GM12892 (cell line): ENCODE measurements at places on chromosomes 16 and 17.

DNA sequence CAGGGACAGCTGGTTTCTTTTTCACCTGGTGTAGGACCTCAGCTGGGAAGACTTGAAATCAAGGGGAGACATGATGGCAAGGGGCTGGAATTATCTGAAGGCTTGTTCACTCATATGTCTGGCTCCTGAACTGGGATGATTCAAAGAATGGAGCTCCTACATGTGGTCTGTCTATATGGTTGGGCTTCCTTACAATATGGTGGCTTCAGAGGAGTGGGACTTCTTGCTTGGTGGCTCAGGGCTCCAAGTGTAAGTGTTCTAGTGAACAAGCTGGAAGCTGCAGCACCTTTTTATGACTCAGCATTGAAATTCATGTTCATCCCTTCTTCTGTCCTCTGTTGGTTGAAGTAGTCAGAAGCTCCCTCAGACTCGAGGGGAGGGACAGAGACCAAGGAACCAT is 127.9 kb downstream of the MSI2 start:
- DNase-seq: no peak

- no peak for DNase-seq
Measured at GRCh38 chr16:46857368-46857945, 26.5 kb upstream of the C16orf87 start.

GRCh38 chr17:41775394-41776226 is 10.9 kb downstream of the JUP start:
- no peak for DNase-seq

- no peak for DNase-seq
Measured at GRCh38 chr17:30996486-30996885, 25.6 kb downstream of the RNF135 start.

- DNase-seq: no peak
Measured at GRCh38 chr17:57644326-57644725, 100.8 kb downstream of the CCDC182 start.

- no peak for DNase-seq
Measured at GRCh38 chr17:67221062-67221998, 23.7 kb downstream of the HELZ start.

DNA sequence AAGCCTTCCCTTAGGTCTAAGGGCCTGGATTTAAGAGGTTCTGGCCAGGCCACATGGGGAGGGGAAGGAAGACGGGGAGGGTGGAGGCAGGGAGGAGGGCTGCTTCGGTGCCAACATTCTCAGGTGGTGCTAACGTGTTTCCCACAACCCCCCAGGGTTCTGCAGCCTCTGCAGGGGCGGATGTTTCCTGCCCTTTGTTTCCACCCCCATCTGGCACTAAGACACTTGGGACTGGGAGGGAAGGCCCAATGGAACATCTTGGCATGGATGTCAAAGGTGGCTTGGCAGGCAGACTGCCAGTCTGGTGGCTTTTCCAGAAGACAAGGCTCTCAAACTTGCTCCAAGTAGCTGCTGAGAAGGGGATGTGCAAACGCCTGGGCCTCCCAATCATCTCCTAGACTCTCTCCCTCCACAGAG is 12.7 kb downstream of the HIC1 start:
- no peak for DNase-seq

GRCh38 chr17:57956291-57957119 is 1.3 kb upstream of the CUEDC1 start:
- no peak for DNase-seq

DNA sequence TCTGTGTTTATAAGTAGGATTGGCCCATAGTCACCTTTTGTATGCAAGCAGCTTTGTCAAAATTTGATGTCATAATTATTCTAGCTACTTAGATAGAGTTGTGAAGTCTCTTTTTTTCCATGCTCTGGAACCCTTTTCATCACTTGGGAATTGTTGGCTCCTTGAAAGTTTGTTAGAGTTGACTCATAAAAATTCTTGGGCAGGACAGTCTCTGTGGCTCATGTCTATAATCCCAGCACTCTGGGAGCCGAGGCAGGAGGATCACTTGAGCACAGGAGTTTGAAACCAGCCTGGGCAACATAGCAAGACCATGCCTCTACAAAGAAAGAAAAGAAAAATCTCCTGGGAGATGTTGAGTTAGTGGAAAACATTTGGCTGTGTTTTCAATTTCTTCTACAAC is 45.7 kb upstream of the MRC2 start:
- DNase-seq: no peak

GRCh38 chr17:82388922-82389283 is 17.3 kb downstream of the UTS2R start:
- DNase-seq: no peak

- no peak for DNase-seq
Measured at GRCh38 chr17:51261024-51261963, 948 bp downstream of the UTP18 start.

- DNase-seq: no peak
Measured at GRCh38 chr17:2369039-2369438, 31.7 kb downstream of the SGSM2 start.

GRCh38 chr16:85462714-85463611 is 150.2 kb upstream of the GSE1 start:
- DNase-seq: no peak

DNA sequence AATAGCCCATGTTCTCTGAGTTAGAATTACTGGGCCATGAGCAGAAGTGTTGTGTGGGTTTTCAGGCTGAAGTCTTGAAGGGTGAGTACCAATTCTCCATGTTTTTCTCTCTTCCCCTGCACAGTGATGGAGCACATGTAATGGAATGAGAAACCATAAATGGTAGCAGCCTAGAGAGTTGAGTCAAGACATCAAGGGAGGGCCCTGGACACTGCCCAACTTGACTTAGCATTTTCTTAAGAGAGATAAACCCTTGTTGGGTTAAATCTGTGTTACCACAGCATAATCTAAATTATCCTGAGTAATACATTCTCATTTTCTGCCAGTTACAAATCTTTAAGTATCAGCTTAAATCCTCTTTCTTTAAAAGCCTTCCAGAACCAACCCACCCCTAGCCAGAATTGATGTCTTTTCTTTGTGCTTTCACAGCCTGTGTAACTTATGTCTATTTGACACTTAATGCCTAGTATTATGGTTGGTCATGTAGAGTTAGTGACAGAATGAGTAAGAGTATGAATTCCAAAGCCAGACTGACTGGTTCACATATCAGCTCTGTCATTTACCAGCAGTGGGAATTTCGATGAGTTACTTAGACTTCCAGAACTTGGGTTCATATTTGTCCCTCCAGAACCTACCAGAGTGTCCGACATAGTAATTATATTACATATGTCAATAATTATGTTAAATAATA is 27.0 kb upstream of the RGS9 start:
- DNase-seq: no peak

GRCh38 chr17:32123782-32124181 is 18.5 kb upstream of the RHOT1 start:
- no peak for DNase-seq

DNA sequence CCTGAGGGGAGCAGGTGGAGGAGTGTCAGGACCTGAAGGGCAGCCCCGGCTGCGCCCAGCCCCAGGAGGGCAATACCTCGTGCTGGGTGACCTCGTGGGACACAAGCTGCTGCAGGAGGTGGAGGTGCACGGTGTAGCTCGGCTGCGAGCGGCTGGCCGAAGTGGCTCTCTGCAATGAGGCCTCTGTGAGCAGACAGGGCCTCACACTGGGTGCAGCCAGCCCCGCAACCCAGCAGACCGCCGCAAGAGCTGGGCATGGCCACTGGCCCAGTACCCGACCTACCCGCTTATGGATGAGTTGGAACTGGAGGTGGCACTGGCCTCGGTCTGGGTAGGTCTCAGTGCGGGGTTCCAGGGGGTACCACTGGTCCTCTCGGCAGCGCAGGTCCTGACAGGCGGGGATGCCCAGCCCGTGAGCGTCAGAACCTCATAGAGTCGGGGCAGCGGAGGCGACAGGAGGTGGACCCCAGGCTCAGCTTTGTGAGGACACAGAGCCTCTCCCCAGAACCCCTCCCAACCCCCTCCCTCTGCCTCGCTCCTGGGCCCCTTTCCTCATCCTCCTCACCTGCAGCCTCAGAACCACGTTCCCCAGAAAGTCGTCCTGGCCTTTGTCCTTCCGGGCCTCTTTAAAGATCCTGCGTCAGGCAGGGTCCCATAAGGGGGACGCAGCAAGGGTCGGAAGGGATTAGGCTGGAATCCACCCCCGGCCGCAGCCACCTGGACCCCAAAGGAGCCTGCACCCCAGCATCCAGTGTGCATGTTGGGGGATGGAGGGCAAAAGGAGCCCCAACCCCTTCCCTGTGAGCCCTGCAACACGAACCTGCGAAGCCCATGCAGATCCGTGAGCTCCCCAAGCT is 4.0 kb downstream of the UNC13D start:
- DNase-seq: no peak

DNA sequence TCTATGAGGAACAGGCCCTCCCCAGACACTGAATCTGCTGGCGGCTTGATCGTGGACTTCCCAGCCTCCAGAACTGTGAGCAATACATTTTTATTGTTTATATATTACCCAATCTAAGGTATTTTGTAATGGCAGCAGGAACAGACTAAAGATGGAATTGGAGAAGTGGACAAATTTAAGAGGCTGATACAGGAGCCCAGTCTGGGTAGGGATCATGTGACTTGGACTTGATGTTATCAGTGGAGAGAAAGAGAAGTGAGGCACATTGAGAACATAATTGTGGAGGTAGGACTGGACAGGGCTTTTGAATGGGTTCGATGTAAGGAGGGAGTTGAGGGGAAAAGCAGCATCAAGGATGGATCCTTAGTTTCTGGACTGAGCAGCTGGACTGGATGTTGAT is 93.8 kb downstream of the USP31 start:
- DNase-seq: no peak

DNA sequence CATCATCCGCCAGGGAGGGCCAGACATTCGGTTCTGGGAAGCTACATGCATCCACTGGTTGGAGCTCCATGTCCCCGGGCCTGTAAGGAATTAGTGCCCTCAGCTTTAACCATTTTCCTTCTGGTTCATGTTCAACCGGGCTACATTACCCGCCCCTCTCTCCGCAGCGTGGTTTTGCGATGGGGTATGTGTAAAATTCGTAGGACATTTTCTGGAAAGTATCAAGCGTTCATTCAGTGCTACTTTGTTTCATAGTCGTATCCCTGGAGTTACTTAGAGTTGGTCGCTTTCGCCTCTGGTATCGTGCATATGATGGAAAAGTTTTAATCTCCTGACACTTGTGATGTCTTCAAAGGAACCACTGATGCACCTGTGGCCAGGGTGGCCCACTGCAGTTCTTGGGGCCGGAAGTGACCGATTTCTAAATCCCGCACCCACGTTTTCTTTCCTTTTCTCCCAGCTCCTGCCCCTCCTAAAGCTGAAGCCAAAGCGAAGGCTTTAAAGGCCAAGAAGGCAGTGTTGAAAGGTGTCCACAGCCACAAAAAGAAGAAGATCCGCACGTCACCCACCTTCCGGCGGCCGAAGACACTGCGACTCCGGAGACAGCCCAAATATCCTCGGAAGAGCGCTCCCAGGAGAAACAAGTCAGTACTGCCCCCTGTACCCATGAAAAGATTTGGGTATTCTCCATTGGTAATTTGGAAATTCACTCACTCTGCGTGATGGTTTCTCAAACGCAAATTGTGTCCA is 637 bp downstream of the RPL23A start:
- no peak for DNase-seq

DNA sequence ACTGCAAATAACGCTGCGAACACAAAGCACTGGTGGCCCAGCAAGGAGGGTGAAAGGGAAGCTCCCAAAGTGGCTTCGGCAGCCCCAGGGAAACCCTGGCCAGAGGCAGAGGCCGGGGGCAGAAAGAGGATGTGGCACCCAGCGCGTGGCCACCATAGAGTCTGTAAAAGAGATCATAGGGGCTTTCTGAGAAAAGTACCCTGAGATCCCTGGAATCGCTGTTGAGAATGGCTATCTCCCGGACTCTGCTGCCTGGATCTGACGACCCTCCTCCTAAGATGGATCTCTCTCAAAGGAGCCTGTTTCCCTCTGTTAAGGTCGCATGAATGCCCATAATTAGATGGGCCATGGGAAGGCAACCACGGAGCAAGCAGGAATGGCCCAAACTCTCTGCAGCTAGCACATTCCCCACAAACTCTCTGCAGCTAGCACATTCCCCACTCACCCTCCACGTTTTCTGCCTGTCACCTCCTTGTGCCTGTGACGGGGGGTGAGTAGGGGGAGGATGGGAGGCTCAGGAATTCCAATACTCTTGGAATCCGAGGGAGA is 364.4 kb downstream of the XYLT1 start:
- DNase-seq: no peak

- DNase-seq: no peak
Measured at GRCh38 chr16:60882816-60883215, 1153.4 kb downstream of the CDH8 start.
